AG20443 (cell line): ENCODE measurements at places on chromosomes 13 and 19.

- no peak for DNase-seq
These were observed 8.3 kb downstream of the IRS2 start for GRCh38 chr13:109778102-109778542.

GRCh38 chr13:89755729-89756492 lies 1591.6 kb upstream of the MIR17HG start:
- no peak for DNase-seq

GRCh38 chr13:82800391-82800790 lies 1081.9 kb downstream of the SLITRK1 start:
- no peak for DNase-seq

- no peak for DNase-seq
These were observed 59.7 kb upstream of the MTIF3 start for GRCh38 chr13:27510082-27510481.

GRCh38 chr13:111908361-111908760 lies 158.6 kb upstream of the SOX1 start:
- DNase-seq, result no peak

GRCh38 chr19:35337097-35337983 lies 8.4 kb downstream of the CD22 start:
- no peak for DNase-seq

- DNase-seq, result no peak
These were observed 10.1 kb downstream of the OPA3 start for GRCh38 chr19:45574526-45574925.

- no peak for DNase-seq
These were observed 928.6 kb downstream of the UQCRFS1 start for GRCh38 chr19:28284389-28284788.

- DNase-seq, result peak; percentile 96
These were observed 10.3 kb downstream of the PDE4A start for GRCh38 chr19:10430505-10431253.

GRCh38 chr19:56079609-56080008 lies 41.5 kb downstream of the ZNF787 start:
- no peak for DNase-seq

- no peak for DNase-seq
These were observed 340.3 kb downstream of the OLFM4 start for GRCh38 chr13:53368948-53369347.

- DNase-seq, result no peak
These were observed 3.9 kb upstream of the SIX5 start for GRCh38 chr19:45772912-45773311.

- DNase-seq, result no peak
These were observed 68.7 kb downstream of the SLC7A1 start for GRCh38 chr13:29526741-29527140.

DNA sequence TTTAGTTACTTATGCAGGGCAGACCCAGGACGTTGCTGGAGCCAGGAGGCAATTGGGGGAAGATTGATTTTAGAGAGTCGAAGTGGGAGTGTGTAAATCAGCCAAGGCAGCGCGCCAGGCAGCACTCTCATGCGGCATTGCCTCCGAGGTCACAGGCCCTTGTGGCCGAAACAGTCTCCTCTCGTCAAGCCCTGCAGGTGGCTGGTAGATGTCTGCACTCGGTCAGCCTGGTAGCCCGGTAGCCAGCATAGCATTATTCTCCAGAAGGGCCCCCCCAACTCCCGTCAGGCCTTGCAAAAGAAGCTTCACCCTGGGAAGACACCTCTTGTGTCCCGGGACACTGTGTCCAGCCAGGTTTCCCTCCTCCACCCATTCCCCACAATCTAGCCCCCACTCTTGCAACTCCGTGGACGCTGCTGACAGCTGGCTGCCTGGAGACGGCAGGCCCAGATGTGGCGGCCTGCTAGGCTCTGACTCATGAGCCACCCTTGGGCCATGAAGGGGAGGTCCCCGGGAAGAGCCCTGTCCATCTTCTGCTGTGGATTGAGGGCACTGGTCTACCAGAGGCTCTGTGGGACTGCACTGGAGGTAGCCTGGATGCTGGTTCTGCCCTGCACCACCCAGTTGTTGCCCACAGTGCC lies 2.6 kb upstream of the PEPD start:
- peak; percentile 32 for DNase-seq

DNA sequence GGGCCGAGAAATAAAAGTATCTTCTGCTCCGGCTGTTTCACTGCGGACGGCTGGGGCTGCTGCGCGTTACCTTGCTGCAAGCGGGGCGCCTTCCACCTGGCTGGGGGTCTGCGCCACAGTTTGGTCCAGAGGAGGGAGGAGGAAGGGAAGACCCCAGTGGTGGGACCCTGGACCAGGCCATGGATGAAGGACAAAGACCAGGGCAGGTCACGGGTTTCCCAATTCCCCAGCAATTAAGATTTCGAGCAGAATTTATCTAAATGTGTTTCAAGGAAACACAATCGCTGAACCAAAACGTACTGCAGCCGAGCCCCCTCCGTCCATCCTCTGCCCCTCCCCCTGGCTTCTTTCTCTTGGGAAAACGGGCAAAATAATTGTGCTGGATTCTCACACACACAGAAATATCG lies 2.9 kb downstream of the SOX1 start:
- no peak for DNase-seq

GRCh38 chr13:67408798-67409197 lies 178.7 kb upstream of the PCDH9 start:
- no peak for DNase-seq

- no peak for DNase-seq
These were observed 180.9 kb downstream of the DIAPH3 start for GRCh38 chr13:59982631-59983382.

GRCh38 chr13:95222733-95223018 lies 78.6 kb downstream of the ABCC4 start:
- no peak for DNase-seq

- no peak for DNase-seq
These were observed 144.9 kb downstream of the KLF12 start for GRCh38 chr13:73989244-73989843.

GRCh38 chr19:34171539-34171876 lies 796 bp upstream of the LSM14A start:
- peak; percentile 60 for DNase-seq

GRCh38 chr19:39839678-39840327 lies 5.8 kb upstream of the DYRK1B start:
- DNase-seq, result no peak

- peak; percentile 49 for DNase-seq
These were observed 42.9 kb downstream of the WASF3 start for GRCh38 chr13:26600343-26600742.

GRCh38 chr13:103539721-103540381 lies 473.6 kb upstream of the SLC10A2 start:
- DNase-seq, result no peak

GRCh38 chr19:15235781-15236180 lies 3.5 kb upstream of the EPHX3 start:
- DNase-seq, result no peak

DNA sequence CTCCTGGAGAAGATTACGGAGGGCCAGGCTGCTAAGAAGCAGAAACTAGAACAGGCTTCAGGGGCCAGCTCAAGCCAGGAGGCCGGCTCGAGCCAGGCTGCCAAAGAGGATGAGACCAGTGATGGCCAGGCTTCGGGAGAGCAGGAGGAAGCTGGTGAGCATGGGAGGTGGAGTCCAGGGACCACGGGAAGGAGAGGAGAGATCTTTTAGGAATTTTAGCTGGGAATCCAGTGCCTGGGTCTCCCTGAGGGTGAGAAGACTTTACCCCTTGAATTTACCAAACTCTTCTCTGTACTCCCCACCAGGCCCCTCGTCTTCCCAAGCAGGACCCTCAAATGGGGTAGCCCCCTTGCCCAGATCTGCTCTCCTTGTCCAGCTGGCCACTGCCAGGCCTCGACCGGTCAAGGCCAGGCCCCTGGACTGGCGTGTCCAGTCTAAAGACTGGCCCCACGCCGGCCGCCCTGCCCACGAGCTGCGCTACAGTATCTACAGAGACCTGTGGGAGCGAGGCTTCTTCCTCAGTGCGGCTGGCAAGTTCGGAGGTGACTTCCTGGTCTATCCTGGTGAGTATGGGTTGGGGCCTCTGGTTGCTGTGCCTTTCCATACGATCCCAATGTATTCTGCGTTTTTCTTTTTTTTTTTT lies 824 bp downstream of the TSEN34 start:
- no peak for DNase-seq

- DNase-seq, result peak; percentile 21
These were observed 459 bp downstream of the PCDH20 start for GRCh38 chr13:61415058-61415721.

- peak; percentile 62 for DNase-seq
These were observed 656.6 kb downstream of the TBC1D4 start for GRCh38 chr13:74825152-74825937.

GRCh38 chr19:30420316-30420715 lies 48.1 kb downstream of the ZNF536 start:
- DNase-seq, result no peak

DNA sequence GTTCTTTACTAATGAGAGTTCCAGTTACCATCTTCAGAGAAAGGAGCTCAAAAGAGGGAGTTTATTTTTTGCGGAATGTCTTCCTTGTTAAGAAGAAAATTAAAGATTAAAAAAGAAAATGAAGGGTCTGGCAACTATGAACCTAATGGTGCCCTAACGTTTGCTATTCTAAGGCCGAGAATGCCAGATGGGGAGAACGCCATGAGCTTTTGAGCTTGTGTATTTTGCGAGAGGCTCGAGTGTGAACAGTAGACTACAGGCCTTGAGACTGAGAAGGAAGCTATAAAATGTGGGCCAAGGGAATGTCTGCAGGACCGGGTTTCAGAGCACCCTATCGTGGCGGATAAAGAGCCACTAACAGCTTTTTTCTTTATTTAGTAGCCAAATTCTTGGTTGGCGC lies 6.7 kb downstream of the FGF14 start:
- DNase-seq, result no peak

GRCh38 chr13:94709001-94709834 lies 3.1 kb downstream of the SOX21 start:
- no peak for DNase-seq

DNA sequence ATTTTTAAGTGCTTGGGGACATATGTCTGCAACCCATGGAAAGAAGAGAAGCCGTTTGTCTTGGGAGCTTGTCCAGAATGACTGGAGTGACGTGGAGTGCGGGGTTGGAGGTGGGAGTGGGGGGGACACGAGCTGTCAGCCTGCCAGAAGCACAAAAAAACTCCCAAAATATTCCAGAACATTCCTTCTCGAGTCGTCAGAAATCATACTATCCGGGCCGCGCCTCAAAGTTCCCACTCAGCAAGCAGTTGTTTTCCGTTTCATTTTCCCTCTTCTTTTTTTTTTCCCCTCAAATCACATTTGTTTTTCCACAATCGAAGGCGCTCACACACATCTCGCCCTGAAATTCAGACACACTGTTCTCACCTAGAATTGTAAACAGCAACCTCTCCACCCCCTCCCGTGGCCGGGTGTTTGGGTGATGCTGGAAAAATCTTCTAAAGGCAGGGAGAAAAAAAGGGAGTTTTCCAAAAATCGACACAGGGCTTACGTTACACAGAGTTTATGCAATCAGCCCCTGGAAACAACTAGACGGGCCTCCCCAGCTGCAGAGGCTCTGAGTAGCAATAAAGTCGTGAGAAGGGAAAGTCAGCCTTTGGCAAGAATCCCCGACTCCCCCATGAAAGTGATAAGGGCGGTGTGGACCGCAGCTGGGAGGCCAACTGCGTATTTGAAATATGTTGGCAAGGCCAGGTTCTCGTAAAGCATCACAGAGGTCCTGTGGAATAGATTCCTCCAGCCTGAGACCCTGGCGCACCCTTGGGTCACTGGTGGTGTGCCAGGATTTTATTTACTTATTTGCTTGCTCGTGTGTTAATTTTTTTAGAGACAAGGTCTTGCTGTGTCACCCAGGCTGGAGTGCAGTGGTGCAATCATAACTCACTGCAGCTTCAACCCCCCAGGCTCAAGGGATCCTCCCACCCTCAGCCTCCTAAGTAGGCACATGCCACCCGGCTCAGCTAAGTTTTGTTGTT lies 31.2 kb upstream of the KLF2 start:
- peak; percentile 94 for DNase-seq

DNA sequence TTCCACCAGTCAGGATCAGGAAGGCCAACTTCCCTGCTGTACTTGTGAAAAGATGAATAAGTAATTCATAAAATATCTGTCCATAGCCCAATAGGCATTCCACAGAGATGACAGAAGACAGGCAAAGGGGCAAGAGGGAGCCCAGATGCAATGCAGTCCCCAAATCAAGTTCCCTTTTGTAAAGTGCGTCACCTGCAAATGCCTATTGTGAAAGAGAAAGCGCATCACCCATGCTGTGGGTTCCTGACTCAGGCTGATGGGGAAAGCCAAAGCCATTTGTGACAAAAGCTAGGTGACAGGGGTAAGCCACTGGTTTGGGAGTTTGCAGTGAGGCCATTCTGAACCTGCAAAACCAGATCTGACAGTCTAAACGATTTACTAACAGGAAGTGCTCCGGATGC lies 157.5 kb upstream of the ZNF536 start:
- peak; percentile 65 for DNase-seq

DNA sequence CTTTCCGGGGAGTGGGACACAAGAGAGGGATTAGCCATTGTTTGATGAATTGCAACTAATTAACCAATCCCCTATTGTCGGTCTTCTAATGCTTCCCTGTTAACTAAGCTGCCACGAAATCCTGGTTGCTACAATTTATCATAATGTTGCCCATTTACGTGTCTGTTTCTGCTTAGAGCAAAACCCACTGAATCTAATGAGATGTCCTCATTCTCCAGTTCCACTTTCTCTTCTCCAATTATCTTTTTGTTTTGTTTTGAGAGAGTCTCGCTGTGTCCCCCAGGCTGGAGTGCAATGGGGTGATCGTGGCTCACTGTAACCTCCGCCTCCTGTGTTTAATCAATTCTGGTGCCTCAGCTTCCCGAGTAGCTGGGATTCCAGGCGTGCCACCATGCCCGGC lies 5.2 kb upstream of the DPP9 start:
- DNase-seq, result no peak

DNA sequence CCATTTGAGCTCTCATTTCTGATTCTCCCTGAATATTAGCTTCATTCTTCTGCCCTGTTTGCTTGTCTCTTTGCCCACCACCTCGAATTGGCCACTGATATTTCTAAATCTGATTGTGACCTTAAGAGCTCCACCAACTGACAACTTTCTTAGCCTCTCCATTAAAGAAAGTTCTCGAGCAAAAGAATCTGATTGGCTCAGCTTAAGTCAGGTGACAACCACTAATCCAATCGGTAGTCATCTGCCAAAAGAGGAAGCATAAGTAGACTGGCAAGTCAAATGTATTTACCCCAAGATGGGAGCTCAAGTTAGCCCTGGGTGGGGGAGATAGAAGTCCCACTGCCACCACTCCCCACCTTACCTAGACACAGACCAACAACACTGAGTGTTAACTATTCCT lies 41.5 kb downstream of the NOTCH3 start:
- no peak for DNase-seq

GRCh38 chr13:30832377-30832776 lies 73.7 kb upstream of the MEDAG start:
- DNase-seq, result no peak

- no peak for DNase-seq
These were observed 39.5 kb downstream of the PCCA start for GRCh38 chr13:100128373-100128772.

GRCh38 chr19:5307655-5308054 lies 33.0 kb downstream of the PTPRS start:
- no peak for DNase-seq

DNA sequence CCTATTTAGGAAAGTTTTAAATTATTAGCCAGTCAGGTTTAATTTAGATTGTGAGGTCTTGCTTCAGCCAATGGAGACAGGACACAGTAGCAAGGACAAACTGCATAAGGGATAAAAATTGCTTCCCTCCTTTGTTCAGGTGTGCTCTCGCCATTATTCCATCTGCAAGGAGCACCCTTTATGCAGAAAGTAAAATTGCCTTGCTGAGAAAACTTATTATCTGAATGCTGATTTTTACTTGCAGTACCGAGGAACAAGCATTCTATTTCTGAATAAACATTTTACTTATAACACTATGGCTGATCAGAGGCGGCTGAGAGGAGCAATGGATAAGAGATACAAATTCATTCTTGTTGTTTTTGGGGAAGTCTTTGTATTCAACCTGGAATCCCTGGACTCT lies 8.0 kb downstream of the CYP4F22 start:
- no peak for DNase-seq
